Mesothelial cell of epicardium (in vitro differentiated cells): ENCODE measurements at places on chromosomes 12 and 14. TPM values are rescaled to one million over a fixed set of nuclear protein-coding genes. Genes with fewer than 3 reads are reported as not detected.

Gene SLC39A5
- total RNA-seq, result 0.76 to 1.3 TPM (median 1.1 TPM) in 3 replicates

- no peaks in the 10 kb centered on the region for H3K27me3 ChIP-seq
- no peaks in the 10 kb centered on the region for H3K4me1 ChIP-seq
- no peak overlapping the region for H3K4me3 ChIP-seq
- no peaks in the 10 kb centered on the region for H3K36me3 ChIP-seq
Measured at GRCh38 chr14:103073367-103073875, 10.6 kb upstream of the LBHD2 start.

DNA sequence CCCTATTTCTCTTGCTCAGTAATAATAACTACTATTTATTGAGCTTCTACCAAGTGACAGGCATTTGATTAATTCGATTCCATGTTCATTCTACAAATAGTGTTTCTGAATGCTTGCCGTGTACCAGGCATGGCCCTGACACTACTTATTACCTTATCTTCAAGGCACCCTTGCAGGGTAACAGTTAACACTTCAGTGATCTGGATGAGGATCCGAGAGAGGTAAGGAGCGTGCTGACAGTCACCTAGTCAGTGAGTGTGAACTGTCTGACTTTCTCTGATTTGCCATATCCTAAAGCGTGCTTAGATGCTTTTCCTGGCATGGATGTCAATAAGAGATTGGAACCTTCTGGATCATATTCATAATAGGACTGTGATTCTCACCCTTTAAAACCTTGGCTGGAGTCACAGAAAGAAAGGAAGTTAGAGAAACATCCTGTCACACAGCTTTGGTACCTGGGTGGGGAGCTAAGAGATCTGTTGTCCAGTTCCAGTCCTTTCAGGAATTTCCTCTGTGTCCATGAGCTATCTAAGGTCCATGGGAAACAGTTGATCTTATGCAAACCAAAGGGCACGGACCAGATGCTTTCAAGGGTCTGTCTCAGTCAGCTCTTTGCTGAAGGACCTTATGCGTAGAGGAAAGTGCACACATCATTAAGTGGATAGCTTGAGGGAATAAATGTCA lies 54.8 kb downstream of the PPFIBP1 start:
- H3K27ac ChIP-seq, result no peak overlapping the region
- DNase-seq, result no peak
- H3K4me3 ChIP-seq, result no peak overlapping the region
- peaks cover 25% of the 10 kb centered on the region for H3K36me3 ChIP-seq

Gene EIF2S3B
- 1.7 to 2.3 TPM (median 2.3 TPM) in 3 replicates for total RNA-seq

- no peak for DNase-seq
- H3K36me3 ChIP-seq, result no peaks in the 10 kb centered on the region
- peaks cover 3% of the 10 kb centered on the region for H3K27me3 ChIP-seq
- no peaks in the 10 kb centered on the region for H3K4me1 ChIP-seq
- H3K4me3 ChIP-seq, result no peak overlapping the region
Measured at GRCh38 chr12:23084236-23084995, 459.4 kb downstream of the ETNK1 start.

GRCh38 chr12:54058128-54058768 lies 4.6 kb downstream of the HOXC4 start:
- peaks cover 15% of the 10 kb centered on the region for H3K36me3 ChIP-seq
- H3K4me3 ChIP-seq, result peak overlapping the region; percentile 47
- H3K27me3 ChIP-seq, result peaks cover 40% of the 10 kb centered on the region
- H3K4me1 ChIP-seq, result peaks cover 84% of the 10 kb centered on the region
- no peak for DNase-seq

GRCh38 chr12:32589165-32589865 lies 89.8 kb upstream of the DNM1L start:
- no peak overlapping the region for H3K4me3 ChIP-seq
- no peaks in the 10 kb centered on the region for H3K27me3 ChIP-seq
- DNase-seq, result no peak

DNA sequence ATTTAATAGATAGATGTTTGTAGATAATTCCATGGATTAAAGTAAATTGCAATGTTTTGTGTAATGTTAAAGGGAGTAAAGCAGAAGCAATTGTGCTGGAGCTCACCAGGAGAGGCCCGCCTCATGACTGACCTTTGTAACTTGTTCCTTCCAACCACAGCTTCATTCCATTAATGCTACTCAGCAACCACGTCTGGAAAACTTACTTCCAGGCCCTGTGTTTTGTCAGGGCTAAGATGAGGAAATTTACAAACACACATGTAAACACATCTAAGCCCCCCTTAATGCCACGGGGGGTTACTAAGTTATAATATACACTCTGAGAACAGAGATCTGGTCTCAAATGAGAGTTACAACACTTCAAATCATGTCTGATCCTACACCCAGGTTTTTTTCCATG lies 12.4 kb downstream of the LUM start:
- peak overlapping the region; percentile 86 for H3K27ac ChIP-seq
- no peaks in the 10 kb centered on the region for H3K27me3 ChIP-seq
- peaks cover 6% of the 10 kb centered on the region for H3K36me3 ChIP-seq
- H3K4me3 ChIP-seq, result no peak overlapping the region
- no peak for DNase-seq
- peaks cover 54% of the 10 kb centered on the region for H3K4me1 ChIP-seq

- H3K36me3 ChIP-seq, result peaks cover 18% of the 10 kb centered on the region
- H3K27me3 ChIP-seq, result peaks cover 12% of the 10 kb centered on the region
- H3K27ac ChIP-seq, result no peak overlapping the region
- H3K4me3 ChIP-seq, result no peak overlapping the region
Measured at GRCh38 chr12:94815958-94816357, 165.6 kb upstream of the TMCC3 start.

GRCh38 chr14:58479975-58480374 lies 52.5 kb downstream of the KIAA0586 start:
- H3K36me3 ChIP-seq, result peaks cover 16% of the 10 kb centered on the region
- no peak for DNase-seq
- H3K27ac ChIP-seq, result no peak overlapping the region
- H3K4me1 ChIP-seq, result no peaks in the 10 kb centered on the region
- no peak overlapping the region for H3K4me3 ChIP-seq

GRCh38 chr14:30853946-30854345 lies 20.4 kb upstream of the COCH start:
- no peaks in the 10 kb centered on the region for H3K36me3 ChIP-seq
- no peaks in the 10 kb centered on the region for H3K4me1 ChIP-seq
- no peak overlapping the region for H3K27ac ChIP-seq
- no peak overlapping the region for H3K4me3 ChIP-seq
- no peak for DNase-seq

Gene KRT2
- total RNA-seq, result not detected in 3 replicates

Gene SMCO3
- 1.4 to 1.5 TPM (median 1.5 TPM) in 3 replicates for total RNA-seq

DNA sequence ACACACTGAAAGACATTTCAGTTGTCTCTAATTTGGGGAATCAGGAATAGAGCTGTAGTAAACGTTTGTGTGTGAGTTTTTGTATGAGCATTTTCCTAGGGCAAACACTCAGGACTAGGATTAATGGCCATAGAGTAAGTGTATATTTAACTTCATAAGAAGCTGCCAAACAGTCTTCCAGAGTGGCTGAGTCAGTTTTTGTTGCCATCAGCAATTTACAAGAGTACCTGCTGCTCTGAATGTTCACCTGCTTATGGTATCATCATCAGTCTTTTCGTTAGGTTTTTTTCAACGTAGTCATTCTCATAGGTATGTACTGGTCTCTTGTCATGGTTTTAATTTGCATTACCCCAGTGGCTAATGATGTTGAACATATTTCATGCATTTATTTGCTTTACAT lies 30.6 kb upstream of the TRHDE start:
- H3K4me3 ChIP-seq, result no peak overlapping the region
- DNase-seq, result no peak
- H3K4me1 ChIP-seq, result peaks cover 5% of the 10 kb centered on the region
- no peaks in the 10 kb centered on the region for H3K36me3 ChIP-seq
- H3K27me3 ChIP-seq, result peaks cover 4% of the 10 kb centered on the region

GRCh38 chr14:88069677-88070076 lies 64.7 kb downstream of the GPR65 start:
- H3K27me3 ChIP-seq, result no peaks in the 10 kb centered on the region
- no peak overlapping the region for H3K27ac ChIP-seq
- no peaks in the 10 kb centered on the region for H3K36me3 ChIP-seq
- H3K4me1 ChIP-seq, result no peaks in the 10 kb centered on the region

- H3K36me3 ChIP-seq, result peaks cover 9% of the 10 kb centered on the region
- peak overlapping the region; percentile 97 for H3K4me3 ChIP-seq
- H3K27me3 ChIP-seq, result peaks cover 22% of the 10 kb centered on the region
- no peak for DNase-seq
Measured at GRCh38 chr12:104064842-104065427, 604 bp downstream of the HCFC2 start.

DNA sequence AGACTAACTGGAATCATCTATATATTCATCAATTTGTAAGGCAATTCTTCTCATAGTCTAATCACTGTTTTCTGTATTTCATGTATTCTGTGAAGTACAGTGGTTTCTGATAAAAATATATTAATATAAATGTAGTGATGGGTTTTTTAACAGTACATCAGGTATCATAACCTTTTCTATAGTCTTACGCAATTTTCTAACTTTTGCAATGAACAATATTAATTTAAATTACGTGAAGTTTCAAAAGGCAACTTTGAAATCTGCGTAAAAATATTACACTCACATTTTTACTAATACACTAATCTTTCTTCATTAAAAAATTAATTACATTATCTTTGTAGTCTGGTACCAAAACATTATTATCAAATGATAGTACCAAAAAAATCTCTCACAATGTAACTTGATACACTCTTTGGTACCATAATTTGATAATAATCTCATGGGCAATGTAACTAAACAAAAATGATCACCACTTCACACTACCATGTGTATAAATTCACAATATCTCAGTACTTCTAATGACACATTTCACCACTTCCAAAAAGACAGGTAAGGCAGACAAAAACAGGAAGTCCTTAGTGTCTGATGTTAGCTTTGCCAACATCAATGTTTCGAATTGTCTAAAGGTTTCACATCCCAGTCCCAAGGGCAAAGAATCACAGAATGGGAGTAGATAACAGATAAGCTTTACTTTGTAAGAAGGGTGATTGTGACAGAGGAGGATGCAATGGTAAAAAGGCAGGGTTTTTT lies 8.7 kb downstream of the DNAI7 start:
- peaks cover 4% of the 10 kb centered on the region for H3K4me1 ChIP-seq
- H3K36me3 ChIP-seq, result no peaks in the 10 kb centered on the region
- no peak overlapping the region for H3K4me3 ChIP-seq
- no peak overlapping the region for H3K27ac ChIP-seq
- no peaks in the 10 kb centered on the region for H3K27me3 ChIP-seq

DNA sequence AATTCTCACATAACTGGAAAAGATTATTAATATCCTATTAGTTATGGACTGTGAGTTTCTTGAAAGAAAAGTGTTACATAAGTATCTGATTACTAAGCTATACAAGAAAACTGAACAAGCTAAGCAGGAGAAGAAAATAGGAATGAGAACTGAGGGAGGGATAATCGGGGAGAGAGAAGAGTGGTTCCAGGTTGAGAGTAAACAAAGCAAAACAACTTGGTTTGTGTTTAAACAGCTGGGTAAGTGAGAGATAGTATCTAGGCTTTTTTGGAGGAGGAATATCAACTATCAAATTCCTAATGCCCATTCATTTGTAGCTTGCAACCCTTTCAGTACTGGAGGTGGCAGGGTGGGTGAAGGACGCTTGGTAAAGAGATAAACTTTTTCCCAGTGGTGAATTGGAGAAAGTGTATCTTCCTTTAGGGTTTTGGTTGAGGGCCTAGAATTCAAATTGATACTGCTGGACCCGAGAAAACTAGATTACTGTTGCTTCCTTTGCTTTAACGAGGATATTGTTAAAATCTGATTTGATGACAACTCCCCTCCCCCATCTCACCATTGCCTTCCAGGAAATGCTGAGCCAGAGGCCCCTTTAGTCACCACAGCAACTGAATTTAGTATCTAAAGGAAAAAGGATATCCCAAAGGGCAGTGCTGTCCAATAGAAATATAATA lies 2.0 kb upstream of the SLC2A3 start:
- H3K36me3 ChIP-seq, result no peaks in the 10 kb centered on the region
- peak overlapping the region; percentile 75 for H3K27ac ChIP-seq
- no peak overlapping the region for H3K4me3 ChIP-seq

DNA sequence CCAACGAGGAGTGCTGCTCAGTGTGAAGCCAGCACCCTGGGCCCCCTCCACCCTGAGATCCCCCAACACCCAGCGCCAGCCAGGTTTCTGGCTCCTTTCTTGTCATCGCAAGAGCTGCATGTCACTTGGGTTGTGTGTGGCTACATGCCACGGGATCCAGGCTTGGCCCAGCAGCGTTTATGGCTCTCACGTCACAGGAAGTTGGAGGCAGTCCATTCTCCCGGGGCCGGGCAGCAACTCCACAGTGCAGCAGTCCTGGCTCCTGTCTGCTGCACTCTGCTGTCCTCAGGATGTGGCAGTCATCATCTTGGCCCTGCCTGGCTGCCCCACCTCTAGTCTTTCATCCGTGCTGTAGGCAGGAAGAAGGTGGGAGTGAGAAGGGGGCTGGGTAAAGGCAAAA lies 78.3 kb downstream of the AACS start:
- no peak for DNase-seq
- H3K27ac ChIP-seq, result no peak overlapping the region
- H3K27me3 ChIP-seq, result no peaks in the 10 kb centered on the region
- H3K4me1 ChIP-seq, result no peaks in the 10 kb centered on the region

DNA sequence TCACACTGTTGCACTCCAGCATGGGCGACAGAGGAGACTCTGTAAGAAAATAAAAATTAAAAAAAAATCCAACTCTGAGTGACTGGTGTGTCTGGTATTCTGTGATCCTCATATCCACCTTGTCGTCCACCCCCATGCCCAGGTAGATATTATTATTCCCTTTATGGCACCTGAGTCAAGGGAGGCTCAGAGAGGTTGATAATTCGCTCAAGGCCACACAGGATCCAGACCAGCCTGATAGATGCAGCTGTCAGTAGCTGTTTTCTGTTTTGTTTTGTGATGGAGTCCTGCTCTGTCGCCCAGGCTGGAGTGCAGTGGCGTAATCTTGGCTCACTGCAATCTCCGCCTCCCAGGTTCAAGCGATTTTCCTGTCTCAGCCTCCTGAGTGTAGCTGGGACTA lies 14.8 kb upstream of the FAM222A start:
- H3K4me1 ChIP-seq, result peaks cover 6% of the 10 kb centered on the region
- no peak overlapping the region for H3K4me3 ChIP-seq

- no peaks in the 10 kb centered on the region for H3K36me3 ChIP-seq
- no peak overlapping the region for H3K4me3 ChIP-seq
- no peak for DNase-seq
- H3K27me3 ChIP-seq, result peaks cover 65% of the 10 kb centered on the region
Measured at GRCh38 chr12:70919597-70920035, 922 bp downstream of the PTPRR start.
